ENCODE measurements at places on chromosomes 16 and 17.

DNA sequence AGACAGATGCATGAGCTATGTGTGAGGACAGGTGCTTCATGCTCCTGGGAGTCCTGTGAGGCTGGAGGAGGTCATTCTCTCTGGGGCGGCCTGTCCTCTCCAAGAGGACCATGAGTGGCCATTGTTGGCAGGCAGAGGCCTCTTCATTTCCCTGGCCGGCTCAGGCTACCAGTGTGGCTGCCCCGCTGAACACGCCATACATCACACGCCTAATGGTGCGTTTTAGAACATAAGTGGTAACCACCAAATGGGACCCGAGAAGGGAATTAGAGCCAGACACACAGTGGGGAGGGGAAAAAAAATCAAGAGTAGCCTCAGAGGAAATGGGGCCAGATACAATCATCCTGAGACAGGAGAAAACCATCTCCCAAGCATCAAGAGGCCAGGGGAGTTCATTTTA lies 140.0 kb downstream of the SPACA3 start:
- no peak for DNase-seq
- H3K4me1 ChIP-seq, result no peaks in the 10 kb centered on the region
- peaks cover 45% of the 10 kb centered on the region for H3K27me3 ChIP-seq

DNA sequence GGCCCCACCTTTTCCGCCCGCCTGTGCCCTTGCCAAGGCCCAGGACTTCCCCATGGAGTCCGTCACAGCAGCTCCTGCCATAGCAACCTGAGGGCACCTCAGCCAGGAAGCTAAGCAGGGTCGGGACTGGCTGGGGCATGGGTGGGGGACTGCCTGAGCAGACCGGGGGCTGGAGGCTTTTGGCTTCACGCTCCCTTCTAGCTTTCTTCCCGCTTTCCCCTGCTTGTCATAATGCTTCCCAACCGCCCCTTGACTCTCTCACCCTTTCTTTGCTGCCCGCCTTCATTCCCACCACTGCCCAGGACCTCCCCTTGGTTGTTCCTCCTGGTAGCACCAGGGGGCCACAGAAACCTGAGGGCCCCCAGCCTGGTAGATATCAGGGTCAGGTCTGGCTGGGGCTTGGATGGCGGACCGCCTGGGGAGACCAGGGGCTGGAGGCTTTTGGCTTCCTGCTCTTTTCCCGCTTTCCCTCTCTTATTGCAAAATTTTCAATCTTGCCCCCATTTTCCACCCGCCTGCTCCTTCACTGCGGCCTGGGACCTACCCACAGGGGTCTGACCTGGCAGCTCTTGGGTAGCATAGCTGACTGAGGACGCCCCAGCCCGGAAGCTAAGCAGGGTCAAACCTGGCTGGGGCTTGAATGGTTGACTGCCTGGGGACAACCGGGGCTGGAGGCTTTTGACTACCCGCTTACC lies 2287.7 kb downstream of the TP53TG3F start:
- DNase-seq, result no peak
- no peaks in the 10 kb centered on the region for H3K27me3 ChIP-seq
- H3K36me3 ChIP-seq, result no peaks in the 10 kb centered on the region
- no peak overlapping the region for H3K27ac ChIP-seq
- H3K4me1 ChIP-seq, result no peaks in the 10 kb centered on the region

- no peak overlapping the region for H3K27ac ChIP-seq
- no peaks in the 10 kb centered on the region for H3K27me3 ChIP-seq
- no peaks in the 10 kb centered on the region for H3K36me3 ChIP-seq
- no peak for DNase-seq
- H3K4me1 ChIP-seq, result peaks cover 4% of the 10 kb centered on the region
- no peak overlapping the region for H3K4me3 ChIP-seq
These were observed 171.5 kb downstream of the AXIN2 start for GRCh38 chr17:65389949-65390348.

- no peaks in the 10 kb centered on the region for H3K27me3 ChIP-seq
- H3K4me3 ChIP-seq, result no peak overlapping the region
- no peaks in the 10 kb centered on the region for H3K4me1 ChIP-seq
- no peak overlapping the region for H3K27ac ChIP-seq
These were observed 2288.4 kb downstream of the TP53TG3F start for GRCh38 chr16:35747658-35748455.

DNA sequence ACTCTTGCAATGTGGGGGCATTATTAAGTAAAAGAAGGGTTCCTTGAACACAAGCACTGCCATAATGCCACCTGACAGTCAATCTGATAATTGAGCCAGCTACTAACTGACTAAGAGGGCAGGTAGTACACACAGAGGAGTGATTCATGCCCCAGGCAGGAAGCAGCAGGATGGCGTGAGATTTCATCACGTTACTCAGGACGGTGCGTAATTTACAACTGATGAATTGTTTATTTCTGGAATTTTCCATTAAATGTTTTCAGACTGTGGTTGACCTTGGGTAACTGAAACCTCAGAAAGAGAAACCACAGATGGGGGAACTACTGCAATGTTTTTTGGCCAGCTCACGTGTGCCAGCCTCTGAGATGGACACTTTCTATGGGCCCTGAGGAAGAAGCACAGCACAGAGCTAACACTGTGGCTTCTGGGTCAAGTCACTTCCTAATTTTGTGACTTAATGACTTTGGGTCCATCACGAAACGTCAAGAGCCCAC lies 46.7 kb downstream of the C17orf67 start:
- no peak for DNase-seq
- H3K27ac ChIP-seq, result no peak overlapping the region
- H3K4me1 ChIP-seq, result peaks cover 8% of the 10 kb centered on the region
- no peak overlapping the region for H3K4me3 ChIP-seq
- peaks cover 11% of the 10 kb centered on the region for H3K27me3 ChIP-seq
- H3K36me3 ChIP-seq, result no peaks in the 10 kb centered on the region

DNA sequence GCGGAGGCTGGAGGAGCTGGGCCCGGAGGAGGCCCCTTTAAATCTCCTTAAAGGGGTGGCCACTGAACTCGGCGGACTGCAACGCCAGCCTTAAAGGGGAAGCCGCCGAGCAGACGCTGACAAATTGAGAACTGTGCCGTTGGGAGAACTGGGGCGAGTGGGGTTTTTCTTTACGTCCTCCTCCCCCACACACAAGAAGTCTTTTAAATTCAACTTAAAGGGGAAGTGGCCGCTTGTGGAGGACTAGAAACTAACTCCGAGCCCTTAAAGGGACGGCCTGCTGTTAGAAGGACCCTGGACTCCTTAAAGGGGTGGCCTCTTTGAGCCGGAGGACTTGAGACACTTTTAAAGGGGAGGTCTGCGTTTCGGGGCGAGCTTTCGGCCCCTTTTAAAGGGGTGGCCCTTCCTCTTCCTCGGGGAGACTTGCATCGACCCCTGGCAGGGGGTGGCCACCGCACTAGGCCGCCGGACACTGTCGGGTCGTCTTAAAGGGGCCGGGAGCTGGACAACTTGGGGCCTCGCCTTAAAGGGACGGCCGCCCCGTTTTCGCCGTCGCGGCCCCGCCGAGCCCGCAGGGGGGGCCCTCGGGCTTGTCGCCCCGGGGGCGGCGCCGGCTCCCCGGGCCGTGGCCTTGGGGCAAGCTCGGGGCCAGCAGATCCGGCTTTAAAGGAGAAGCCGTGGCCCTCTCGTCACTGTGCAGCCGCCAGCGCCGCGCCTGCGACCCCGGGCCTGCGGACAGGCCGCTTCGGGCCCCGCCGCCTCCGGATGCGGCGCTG lies 688 bp downstream of the FBRS start:
- peaks cover 16% of the 10 kb centered on the region for H3K4me1 ChIP-seq
- peak; percentile 62 for DNase-seq
- no peaks in the 10 kb centered on the region for H3K27me3 ChIP-seq
- H3K36me3 ChIP-seq, result peaks cover 21% of the 10 kb centered on the region

DNA sequence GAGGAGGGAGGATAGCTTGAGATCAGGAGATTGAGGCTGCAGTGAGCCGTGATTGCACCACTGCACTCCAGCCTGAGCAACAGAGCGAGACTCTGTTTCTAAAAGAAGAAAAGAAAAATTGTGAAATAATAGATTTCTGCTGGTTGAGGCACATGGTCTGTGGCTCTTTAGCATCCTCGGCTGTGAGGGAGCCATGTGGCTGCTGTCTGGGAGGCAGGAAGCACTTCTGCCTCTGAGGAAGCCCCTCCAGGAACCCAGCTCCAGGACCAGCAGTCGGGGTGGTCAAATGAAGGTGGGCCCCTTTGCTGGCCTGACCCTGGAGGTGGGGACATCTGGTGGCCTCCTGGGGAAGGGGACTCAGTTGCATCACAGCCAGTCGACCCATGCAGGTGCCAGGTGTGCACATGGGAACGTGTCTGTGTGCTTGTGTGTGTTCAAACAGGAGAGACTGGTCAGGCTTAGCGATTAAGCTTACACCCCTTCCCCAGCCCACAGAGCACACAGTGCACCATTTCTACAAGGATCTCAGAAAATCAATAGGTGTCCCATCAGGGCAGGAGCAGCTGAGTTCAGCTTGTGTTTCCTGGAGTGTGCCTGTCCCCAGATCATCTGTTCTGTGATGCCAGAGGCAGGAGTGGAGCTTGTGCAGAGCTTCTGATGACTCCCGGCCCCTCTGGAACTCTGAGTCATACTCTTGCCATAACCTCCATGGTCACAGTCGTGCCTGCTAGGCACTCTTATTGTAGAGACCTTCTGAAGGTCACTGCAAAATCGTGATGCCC lies 24.3 kb upstream of the MGAT5B start:
- no peak overlapping the region for H3K4me3 ChIP-seq
- H3K4me1 ChIP-seq, result peaks cover 3% of the 10 kb centered on the region
- H3K27me3 ChIP-seq, result peaks cover 57% of the 10 kb centered on the region

- DNase-seq, result no peak
- no peak overlapping the region for H3K27ac ChIP-seq
- no peaks in the 10 kb centered on the region for H3K4me1 ChIP-seq
- H3K27me3 ChIP-seq, result peaks cover 20% of the 10 kb centered on the region
These were observed 4.5 kb upstream of the TMEM235 start for GRCh38 chr17:78226759-78227454.

GRCh38 chr17:63406689-63407330 lies 39.3 kb downstream of the CYB561 start:
- H3K4me3 ChIP-seq, result no peak overlapping the region
- no peaks in the 10 kb centered on the region for H3K4me1 ChIP-seq
- peak overlapping the region; percentile 14 for H3K27ac ChIP-seq
- DNase-seq, result peak; percentile 56

DNA sequence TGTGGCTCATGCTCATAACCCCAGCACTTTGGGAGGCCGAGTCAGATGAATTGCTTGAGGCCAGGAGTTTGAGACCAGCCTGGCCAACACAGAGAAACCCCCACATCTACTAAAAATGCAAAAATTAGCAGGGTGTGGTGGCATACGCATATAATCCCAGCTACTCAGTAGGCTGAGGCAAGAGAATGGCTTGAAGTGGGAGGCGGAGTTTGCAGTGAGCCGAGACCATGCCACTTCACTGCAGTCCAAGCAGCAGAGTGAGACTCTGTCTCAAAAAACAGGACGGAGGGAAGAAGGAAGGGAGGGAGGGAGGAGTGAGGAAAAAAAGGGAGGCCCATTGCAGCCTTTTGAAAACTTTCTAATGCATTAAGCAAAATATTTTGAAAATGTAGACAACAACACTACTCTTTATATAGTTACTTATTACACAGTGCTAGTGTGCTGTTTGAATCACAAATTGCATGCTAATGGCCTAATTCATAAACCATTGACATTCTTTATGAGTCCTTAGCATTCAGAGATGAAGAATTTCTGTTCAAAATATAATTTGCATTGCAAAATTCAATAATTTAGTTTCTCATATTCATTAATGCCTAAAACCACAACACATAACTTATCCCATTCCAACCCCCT lies 59.4 kb downstream of the TMEM114 start:
- DNase-seq, result no peak
- H3K27me3 ChIP-seq, result peaks cover 22% of the 10 kb centered on the region
- no peak overlapping the region for H3K27ac ChIP-seq
- no peaks in the 10 kb centered on the region for H3K36me3 ChIP-seq

DNA sequence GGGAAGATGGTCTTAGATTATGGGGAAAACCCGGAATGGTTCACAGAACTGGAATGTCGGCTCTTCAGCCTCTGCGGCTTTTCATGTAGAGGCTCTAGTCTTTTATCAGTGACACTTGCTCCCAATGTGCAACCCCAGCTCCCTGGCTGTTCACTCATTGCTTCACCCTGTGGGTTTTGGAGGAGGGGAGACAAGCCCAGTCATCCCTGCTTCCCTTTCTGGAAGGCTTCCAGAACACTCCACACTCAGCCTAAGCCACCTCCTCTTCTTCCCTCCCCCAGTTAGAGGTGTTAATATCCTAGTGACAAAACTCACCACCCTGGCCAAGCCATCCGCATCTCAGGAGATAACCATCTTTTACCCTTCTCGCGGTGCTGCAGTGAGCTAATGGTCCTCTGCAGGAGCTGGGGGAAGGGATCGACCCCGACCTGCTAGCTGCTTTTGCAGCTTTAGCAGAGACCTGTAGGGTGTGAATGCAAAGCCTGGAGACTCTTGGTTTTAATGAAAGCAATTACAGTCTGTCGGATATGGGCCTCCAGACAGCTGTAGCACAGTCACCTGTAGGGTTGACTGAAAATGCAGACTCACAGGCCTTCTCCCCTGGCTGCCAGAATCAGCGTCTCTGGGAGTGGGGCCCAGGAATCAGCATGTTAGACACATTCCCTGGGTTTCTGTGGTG lies 24.3 kb upstream of the LASP1NB start:
- no peak for DNase-seq
- H3K4me1 ChIP-seq, result no peaks in the 10 kb centered on the region
- H3K27me3 ChIP-seq, result no peaks in the 10 kb centered on the region
- H3K27ac ChIP-seq, result peak overlapping the region; percentile 45
- H3K36me3 ChIP-seq, result peaks cover 21% of the 10 kb centered on the region

GRCh38 chr16:14527411-14528044 lies 102.5 kb downstream of the PARN start:
- H3K27ac ChIP-seq, result peak overlapping the region; percentile 89
- no peaks in the 10 kb centered on the region for H3K27me3 ChIP-seq
- no peak for DNase-seq
- H3K36me3 ChIP-seq, result no peaks in the 10 kb centered on the region

GRCh38 chr17:50015146-50015545 lies 20.1 kb upstream of the DLX3 start:
- DNase-seq, result no peak
- peaks cover 19% of the 10 kb centered on the region for H3K27me3 ChIP-seq
- no peaks in the 10 kb centered on the region for H3K4me1 ChIP-seq
- H3K36me3 ChIP-seq, result no peaks in the 10 kb centered on the region
- no peak overlapping the region for H3K27ac ChIP-seq
- H3K4me3 ChIP-seq, result no peak overlapping the region

- no peak for DNase-seq
- no peak overlapping the region for H3K27ac ChIP-seq
- peaks cover 25% of the 10 kb centered on the region for H3K4me1 ChIP-seq
- H3K4me3 ChIP-seq, result no peak overlapping the region
- no peaks in the 10 kb centered on the region for H3K36me3 ChIP-seq
- H3K27me3 ChIP-seq, result peaks cover 52% of the 10 kb centered on the region
These were observed 219.6 kb upstream of the IRX3 start for GRCh38 chr16:54506214-54506580.

All from progenitor cell of endocrine pancreas (in vitro differentiated cells).